ENCODE measurements at places on chromosomes 12 and 14.

- no peak for DNase-seq
These were observed 489.1 kb upstream of the SYT1 start for GRCh38 chr12:78375461-78375860.

DNA sequence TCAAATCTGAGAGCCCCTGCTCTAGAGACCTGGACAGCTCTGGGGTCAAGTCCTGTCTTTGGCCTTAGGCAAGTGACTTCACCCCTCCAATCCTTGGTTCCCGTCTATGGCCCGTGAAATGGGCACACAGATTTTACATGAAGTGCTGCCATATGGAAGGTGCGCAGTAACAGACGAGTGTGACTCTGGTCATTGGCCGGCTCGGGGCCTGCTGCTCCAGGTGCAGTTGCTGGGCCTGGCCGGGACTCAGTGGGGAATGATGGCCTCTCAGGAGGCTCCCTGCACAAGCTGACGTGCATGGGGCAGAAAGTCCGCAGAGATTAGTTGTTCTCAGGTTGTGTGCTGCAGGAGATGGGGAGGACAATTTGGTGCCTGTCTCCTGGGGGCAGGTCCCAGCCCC is 14.0 kb upstream of the TESC start:
- DNase-seq = no peak

DNA sequence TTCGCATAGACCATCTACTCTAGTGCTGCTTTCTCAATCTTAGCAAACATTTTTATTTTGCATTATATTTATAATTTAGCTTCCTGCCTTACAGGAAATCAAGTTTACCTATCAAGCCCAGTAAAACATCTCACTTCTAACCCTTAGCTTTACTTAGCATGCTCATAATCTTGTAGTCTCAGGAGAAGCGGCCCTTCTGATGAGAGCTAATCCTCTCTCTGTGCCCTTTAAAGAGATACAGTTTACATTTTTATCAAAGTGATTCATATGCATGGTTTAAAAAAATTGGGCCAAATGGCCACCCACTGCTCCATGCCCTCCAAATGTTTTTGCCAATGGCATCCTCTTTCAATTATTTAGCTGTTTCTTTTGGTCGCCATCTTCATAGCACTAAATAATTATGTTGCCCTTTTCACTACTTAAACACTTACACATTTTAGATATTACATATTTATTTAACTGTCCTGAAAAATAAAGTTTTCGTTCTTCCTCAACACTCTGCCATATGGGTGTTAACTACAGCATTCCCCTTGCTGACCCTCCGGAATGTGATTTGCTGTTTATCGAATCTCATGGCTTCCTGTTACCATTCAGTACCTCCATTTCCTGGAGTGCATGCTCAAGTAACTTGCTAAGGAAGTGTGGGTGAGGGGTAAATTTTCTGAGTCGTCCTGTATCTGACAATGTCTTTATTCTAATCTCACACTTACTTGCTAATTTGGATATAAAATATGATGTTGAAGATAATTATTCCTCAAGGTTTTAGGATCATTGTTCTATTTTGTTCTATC is 29.3 kb downstream of the YLPM1 start:
- no peak for DNase-seq

DNA sequence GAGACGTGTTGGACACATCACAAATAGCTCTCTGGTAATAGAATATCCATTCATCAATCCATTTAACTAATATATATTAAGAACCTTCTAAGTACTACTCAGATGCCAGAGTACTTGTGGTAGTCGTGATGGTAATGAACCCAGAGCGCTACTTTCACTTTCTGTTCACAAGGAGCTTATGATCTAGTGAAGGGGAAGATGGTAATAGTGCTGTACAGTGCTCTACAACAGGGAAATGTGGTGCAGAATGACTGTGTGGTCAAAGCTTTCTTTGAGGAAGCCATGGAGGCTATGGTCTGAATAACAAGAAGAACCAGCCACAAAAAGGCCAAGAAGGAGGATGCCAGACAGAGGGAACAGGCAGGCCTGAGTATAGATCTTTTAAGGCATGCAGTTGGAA is 212.0 kb downstream of the PTPRO start:
- no peak for DNase-seq

DNA sequence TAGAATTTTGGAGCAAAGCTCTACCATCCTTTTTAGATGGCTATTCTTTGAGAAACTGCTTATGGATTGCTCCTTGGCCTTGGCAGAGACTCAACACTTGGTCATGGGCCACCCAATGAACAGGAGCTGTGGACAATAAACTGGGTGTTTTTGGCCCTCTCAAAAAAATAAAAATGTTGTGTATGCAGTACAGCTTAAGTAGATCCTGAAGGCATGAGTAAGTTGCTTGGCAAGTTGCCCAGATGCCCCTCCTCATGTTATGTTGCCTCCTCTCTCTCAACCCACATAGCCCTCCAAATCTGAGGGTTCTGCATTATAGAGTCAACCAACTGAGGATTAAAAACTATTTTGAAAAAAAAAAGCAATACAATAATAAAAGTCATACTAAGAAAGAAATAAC is 124.9 kb downstream of the ATP23 start:
- DNase-seq = no peak

DNA sequence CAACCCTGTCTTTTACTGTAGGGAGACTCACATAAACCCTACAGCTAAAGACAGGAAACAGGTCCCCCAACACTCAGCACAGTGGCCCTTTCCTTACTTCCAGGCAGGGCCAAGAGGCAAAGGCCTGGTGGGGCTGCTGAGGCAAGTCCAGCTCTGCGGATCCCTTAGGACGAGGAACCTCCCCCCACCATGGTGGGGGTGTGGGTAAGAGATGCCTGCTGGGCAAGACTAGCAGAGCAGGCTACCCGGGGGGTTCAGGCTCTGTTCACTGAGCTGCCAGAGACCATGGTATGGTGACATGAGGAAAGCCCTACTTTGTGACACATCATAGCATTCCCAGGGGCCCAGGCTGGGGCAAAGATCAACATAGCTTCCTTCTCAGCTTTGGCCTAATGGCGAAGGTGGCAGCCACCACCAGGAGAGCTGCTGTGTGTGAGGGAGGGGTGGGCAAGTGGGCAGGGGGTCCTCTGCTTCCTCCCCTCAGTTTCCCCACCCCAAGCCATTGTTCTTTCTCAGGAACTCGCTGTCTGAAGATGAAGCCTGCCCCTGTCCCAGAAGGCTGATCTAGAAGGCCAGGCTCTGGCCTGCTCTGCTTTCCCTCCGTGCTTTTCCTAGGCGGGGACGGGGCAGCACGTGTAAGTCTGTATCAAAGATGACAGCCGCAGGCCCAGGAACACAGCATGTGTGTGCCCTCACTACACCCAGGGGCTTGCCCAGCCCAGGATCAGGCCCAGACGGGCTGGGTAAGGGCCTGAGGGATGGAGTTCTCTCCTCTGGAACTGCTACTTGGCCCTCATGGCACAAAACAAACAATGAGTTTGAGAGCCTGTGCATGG is 10.1 kb upstream of the TINF2 start:
- DNase-seq = no peak

DNA sequence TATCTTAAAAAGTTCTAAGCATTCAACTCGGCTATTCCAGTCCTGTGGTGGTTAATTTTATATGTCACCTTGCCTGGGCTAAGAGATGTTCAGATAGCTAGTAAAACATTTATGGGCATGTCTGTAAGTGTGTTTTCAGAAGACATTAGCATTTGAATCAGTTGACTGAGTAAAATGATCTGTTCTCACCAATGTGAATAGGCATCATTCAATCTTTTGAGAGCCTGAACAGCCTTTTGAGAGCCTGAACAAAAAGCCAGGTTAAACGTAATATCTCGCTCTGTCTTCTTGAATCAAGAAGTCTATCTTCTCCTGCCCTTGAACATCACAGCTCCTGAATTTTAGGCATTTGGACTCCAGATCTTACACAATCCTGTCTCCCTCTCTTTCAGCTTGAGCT is 1266.1 kb downstream of the LRFN5 start:
- DNase-seq = no peak

- peak; percentile 82 for DNase-seq
These were observed at the start of gene ACSS3 for GRCh38 chr12:81077686-81078441. ACSS3 (plus strand) TSS chr12:81078079; CDS start chr12:81078121, 42 bp downstream.

DNA sequence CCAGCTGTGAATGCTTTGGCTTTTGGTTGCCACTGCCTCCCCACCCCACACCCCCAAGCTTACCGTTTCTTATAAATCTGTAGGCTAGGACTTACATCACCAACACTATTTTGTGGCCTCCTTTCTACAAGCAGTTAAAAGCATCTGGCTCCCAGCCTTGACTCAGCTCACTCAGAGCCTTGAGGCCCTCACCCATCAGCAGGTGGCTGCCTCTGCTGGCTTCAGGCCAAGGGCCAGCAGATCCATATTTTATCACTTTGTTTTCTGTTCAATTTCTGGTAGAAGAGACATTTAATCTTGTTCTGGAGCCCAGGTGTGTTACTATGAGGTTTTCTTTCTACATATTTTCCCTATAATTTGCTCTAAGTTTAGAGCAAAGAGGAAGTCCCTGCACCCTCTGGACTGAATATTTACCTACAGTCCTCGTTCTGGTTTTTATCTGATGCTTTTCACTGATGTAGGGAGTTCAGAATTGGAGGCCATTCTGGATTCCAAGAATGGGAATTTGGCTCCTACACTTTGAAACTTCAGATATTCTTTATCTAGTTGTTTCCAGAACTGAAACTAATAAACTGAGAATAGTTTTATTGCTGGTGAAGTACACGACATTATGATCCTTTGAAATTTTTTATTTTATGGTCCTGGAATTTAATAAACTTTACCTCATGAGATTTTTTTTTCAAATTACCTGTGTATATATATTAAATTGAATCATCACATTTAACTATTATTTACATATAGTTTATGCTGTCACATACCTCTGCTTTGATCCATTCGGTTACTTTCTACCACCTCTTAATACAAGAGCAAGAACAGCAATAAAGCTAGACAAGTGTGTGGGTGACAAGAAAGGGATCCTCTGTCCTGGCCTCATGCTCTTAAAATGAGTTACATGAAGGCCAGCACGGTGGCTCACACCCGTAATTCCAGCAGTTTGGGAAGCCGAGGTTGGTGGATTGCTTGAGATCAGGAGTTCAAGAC is 22.2 kb downstream of the PLBD1 start:
- DNase-seq = no peak
